ENCODE measurements at places on chromosomes 1 and 21. TPM values are rescaled to one million over a fixed set of nuclear protein-coding genes. Genes with fewer than 3 reads are reported as not detected.

The NBPF1 gene
- total RNA-seq = 46.0 TPM

The FMN2 gene
- total RNA-seq = not detected

The TRIM58 gene
- total RNA-seq = not detected

The DIO1 gene
- not detected for total RNA-seq

The LCK gene
- 0.79 TPM for total RNA-seq

The AGO4 gene
- total RNA-seq = 6.1 TPM

The OLIG1 gene
- not detected for total RNA-seq

The EPHB2 gene
- total RNA-seq = 19.5 TPM

The DMRTA2 gene
- not detected for total RNA-seq

The CD101 gene
- 1.2 TPM for total RNA-seq

The MCOLN2 gene
- 11.3 TPM for total RNA-seq

The RCSD1 gene
- total RNA-seq = 0.15 TPM

The LCA5L gene
- 1.9 TPM for total RNA-seq

The RSPH1 gene
- 1.5 TPM for total RNA-seq

The CCDC27 gene
- total RNA-seq = not detected

The FCMR gene
- total RNA-seq = 0.61 TPM

The BATF3 gene
- 4.8 TPM for total RNA-seq

The FALEC gene
- 0.59 TPM for total RNA-seq

The NHLH1 gene
- 0.12 TPM for total RNA-seq

The TNFSF4 gene
- total RNA-seq = 0.89 TPM

The CSMD2 gene
- 0.22 TPM for total RNA-seq

The GBP7 gene
- total RNA-seq = not detected

The HRNR gene
- total RNA-seq = not detected

The SPATA21 gene
- not detected for total RNA-seq

The SHISA4 gene
- 15.2 TPM for total RNA-seq

The A3GALT2 gene
- not detected for total RNA-seq

The RAP1GAP gene
- total RNA-seq = 13.4 TPM

The MCOLN3 gene
- total RNA-seq = 10.7 TPM

The TRAF3IP3 gene
- 0.34 TPM for total RNA-seq

The GPR153 gene
- total RNA-seq = 6.1 TPM

The VCAM1 gene
- total RNA-seq = 0.17 TPM

The APCS gene
- total RNA-seq = 0.42 TPM

The BRDT gene
- not detected for total RNA-seq

The MYCL gene
- total RNA-seq = 10.0 TPM
